GM12878 (cell line): ENCODE measurements at places on chromosomes 12 and 14. TPM values are rescaled to one million over a fixed set of nuclear protein-coding genes. Genes with fewer than 3 reads are reported as not detected.

DNA sequence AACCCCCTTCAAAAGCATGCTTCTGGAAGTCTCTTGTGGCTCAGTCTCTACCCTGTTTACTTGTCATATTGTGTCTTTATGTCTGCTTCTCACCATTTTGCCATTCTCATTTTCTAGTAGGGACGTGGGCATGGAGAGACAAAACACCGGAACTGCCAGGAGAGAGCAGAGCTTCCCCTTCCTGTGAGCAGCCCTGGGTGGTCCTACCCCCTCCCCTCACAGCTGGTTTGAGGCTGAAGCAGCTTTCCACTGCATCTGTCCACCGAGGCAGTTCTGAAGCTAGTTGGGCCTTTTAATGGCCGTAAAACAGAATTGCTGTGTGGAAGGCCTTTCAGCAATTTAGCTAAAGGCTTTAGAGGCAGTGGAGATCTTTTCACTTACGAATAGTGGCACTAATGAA is 77.0 kb downstream of the PELI2 start:
- no peaks in the 10 kb centered on the region for H3K36me3 ChIP-seq
- peaks cover 19% of the 10 kb centered on the region; the same call in 1 of the 2 replicates for H3K4me1 ChIP-seq
- DNase-seq = no peak
- H3K27ac ChIP-seq = no peak overlapping the region
- H3K4me3 ChIP-seq = no peak overlapping the region

DNA sequence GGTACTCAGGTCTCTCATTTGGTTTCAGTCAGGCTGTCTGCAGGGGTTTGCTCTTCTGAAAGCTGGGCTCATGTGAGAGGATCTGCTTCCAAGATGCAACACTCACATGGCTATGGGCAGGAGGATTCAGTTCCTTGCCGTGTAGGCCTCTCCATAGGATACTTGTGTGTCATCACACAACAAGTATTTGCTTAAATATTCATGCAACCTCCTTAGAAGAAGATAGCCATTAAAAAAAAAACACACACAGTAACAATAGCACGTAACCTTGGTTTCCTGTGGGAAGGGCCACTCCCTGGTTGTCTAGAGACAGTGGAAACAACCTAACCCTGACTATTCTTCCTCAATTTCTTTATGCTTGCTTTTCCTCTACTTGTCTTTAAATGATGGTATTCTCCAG is 31.8 kb upstream of the CLEC4E start:
- H3K36me3 ChIP-seq = no peaks in the 10 kb centered on the region
- H3K4me1 ChIP-seq = no peaks in the 10 kb centered on the region
- no peaks in the 10 kb centered on the region; the same call in 1 of the 2 replicates for H3K27me3 ChIP-seq
- no peak overlapping the region for H3K27ac ChIP-seq
- no peak for DNase-seq

DNA sequence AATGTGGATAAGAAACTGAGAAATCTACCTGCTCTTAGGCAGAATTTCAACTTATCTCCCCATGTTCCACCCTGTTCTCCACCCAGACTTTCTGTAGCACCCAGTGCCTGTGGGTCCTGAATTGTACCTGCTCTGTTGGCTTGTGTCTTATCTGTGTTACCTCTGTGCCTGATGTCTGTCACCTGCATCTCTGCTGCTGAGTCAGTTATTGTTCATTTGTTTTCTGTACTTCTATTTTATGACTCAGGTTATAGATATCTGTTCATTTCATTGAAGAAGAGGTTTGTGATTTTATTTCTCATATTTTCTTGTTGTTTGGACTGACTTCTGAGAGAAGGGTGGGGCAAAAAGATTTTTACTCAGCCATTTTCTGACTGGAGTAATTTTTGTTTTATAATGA is 11.7 kb downstream of the SOCS4 start:
- no peak overlapping the region for H3K27ac ChIP-seq
- no peaks in the 10 kb centered on the region for H3K27me3 ChIP-seq
- H3K4me3 ChIP-seq = no peak overlapping the region
- peaks cover 3% of the 10 kb centered on the region for H3K36me3 ChIP-seq

Gene CMKLR1
- polyA plus RNA-seq = 24.3 and 26.2 TPM in 2 replicates
